A549 treated with ZK216348 at 1 μM for 4 hours (cell line): ENCODE measurements at places on chromosomes 1 and 21. TPM values are rescaled to one million over a fixed set of nuclear protein-coding genes. Genes with fewer than 3 reads are reported as not detected.

CCDC27 gene
- total RNA-seq = not detected in 5 replicates

SLC44A5 gene
- total RNA-seq = 0.09 to 0.14 TPM (median 0.11 TPM) in 3 of 5 replicates, not detected in the others

FNBP1L gene
- 11.7 to 26.1 TPM (median 23.9 TPM) in 5 replicates for total RNA-seq

NTMT2 gene
- total RNA-seq = not detected in 5 replicates

CTSK gene
- total RNA-seq = 1.5 to 3.1 TPM (median 1.7 TPM) in 5 replicates

TRABD2B gene
- 0.58 to 2.1 TPM (median 1.7 TPM) in 5 replicates for total RNA-seq

ETNK2 gene
- 4.6 to 8.1 TPM (median 6.6 TPM) in 5 replicates for total RNA-seq

RGS8 gene
- not detected in 5 replicates for total RNA-seq

IGFN1 gene
- total RNA-seq = 0.32 to 1.4 TPM (median 0.82 TPM) in 5 replicates

DBT gene
- total RNA-seq = 2.3 to 4.6 TPM (median 3.8 TPM) in 5 replicates

C1orf50 gene
- total RNA-seq = 2.3 to 5.5 TPM (median 3.9 TPM) in 5 replicates
